ENCODE measurements at places on chromosomes 5 and 9.

GRCh38 chr5:158770506-158770905 is 329.2 kb downstream of the EBF1 start:
- DNase-seq, result no peak

DNA sequence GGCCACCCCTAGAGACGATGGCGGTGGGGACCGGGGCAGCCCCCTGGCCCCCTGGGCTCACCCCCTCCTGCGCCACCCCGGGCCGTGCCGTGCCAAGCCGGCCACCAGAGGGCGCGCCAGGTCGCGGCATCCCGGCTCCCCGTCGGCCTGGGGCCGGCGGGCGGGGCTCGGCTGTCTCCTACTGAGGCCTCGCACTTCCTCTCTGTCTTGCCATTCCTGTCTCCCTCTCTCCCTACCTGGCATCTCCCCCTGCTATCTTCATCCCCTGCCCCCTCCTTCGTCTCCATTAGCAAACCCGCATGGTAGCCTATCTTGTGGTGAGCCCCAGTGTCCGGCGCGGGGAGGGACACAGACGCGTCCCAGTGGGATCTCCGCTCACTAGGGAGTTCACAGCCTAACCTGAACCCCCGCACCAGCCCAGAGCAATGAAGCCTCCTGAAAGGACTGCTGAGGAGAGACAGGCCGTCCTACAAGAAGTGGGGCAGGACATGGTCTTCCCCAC is 29.8 kb upstream of the FABP6 start:
- DNase-seq, result peak; percentile 62

DNA sequence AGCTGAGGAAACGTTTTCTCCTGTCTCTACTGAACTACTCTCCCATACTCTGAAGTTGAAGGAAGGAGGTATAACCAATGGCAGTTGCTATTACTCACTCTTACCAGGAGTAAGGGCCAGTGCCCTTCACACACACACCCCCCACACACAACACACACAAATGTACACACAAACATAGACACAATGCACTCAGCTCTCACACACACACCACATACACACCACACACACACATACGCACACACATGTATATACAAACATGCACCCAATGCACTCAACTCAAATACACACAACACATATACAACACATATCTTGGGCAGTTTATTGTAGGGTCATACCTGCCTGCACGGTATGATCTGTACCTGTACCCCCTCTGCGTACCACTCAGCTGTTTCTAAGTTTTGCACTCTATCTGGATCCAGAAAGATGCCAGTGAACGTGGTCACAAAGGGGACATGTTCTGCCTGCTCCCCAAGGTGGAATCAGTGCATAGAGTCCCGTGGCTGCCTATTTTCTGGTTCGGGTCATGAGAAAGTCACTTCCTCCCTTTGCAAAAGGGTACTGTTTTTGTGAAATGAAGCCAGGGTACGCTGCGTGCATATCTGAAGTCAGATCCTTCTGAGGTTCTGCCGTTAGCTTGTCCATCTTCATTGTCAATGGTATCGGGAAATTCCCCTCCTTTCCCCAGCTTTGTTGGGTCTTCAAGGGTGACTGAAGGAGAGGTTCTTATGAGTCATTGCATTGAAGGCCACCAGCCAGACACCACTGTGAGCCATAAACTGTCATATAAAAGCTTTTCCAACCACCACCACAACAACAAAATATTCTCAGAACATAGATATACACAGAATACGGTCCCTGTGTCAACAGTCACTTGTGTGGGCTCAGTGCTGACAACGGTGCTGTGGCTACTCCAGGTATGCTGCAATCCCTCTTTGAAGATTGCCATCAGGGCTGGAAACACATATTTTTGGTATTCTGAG is 131.9 kb downstream of the UGCG start:
- no peak for DNase-seq

GRCh38 chr5:113047733-113048652 is 71.4 kb downstream of the DCP2 start:
- no peak for DNase-seq

GRCh38 chr5:95241161-95241560 is 43.7 kb downstream of the MCTP1 start:
- no peak for DNase-seq

- no peak for DNase-seq
Measured at GRCh38 chr5:131607903-131608540, 27.0 kb downstream of the RAPGEF6 start.

DNA sequence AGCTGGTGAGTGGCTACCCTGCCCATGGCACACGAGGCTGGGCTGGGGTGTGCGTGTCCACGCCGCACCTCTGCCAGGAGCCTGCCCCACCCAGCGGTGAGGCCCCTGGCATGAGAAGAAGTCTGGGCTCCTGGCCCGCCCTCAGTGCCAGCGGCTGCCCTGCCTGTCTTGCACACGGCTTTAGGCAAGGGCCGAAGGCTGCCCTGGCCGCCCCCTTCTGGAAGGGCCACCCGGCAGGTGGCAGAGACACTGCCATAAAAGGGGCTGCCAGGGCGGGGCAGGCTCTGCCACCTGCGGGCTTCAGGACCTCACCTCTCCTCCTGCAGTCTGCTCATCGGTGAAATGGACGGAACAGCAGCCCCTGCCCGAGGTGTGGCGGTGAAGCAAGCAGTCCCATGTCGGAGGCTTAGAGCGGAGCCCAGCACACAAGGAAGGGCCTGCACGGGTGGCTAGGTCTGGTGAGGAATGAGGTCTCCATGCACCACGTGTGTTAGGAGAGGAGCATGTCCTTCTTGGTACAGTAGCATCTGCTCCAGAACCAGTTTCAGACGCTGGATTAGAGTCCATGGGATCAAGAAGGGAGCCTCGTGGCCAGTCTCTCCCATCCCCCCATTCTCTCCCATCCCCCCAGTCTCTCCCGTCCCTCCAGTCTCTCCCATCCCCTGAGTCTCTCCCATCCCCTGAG is 34.8 kb upstream of the TMEM250 start:
- DNase-seq, result no peak

- no peak for DNase-seq
Measured at GRCh38 chr5:129978270-129978669, 74.0 kb downstream of the CHSY3 start.

DNA sequence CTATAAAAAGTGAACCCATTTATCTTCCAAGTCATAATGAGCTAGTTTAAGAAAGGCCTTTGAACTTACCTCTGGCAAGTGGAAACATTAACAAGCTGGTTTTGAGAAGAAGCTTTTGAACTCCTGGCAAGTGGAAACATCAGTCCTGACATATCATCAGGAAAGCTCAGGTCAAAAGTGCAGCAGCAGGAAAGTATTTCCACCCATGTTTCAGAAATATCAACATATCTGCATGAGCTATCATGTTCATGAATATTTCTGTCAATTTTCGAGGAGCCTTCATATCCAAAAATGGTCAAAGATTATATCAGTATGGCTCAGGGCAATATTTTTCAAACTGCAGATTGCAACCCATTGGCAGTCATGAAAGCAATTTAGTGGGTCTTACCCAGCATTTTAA is 133.9 kb downstream of the PLK2 start:
- DNase-seq, result no peak

GRCh38 chr9:129990269-129991010 is 52.5 kb downstream of the FNBP1 start:
- peak; percentile 61 for DNase-seq

DNA sequence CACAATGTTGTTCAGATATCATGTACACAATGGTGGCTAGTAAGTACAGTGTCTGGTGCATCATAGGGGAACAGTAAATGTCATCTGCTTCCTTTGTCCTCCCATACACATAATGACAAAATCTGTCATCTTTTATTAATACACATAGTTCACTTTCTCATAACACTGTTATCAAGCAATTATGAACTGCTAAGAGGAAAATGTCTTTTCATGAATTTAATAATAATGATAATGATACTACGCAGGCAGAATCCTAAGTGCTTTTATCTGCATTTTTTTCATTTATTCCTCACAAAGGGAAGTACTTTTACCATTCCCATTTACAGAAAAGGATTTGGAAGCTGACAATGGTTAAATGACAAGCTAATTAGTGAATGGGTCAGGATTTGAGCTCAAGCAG is 35.7 kb downstream of the DPYSL3 start:
- DNase-seq, result no peak

DNA sequence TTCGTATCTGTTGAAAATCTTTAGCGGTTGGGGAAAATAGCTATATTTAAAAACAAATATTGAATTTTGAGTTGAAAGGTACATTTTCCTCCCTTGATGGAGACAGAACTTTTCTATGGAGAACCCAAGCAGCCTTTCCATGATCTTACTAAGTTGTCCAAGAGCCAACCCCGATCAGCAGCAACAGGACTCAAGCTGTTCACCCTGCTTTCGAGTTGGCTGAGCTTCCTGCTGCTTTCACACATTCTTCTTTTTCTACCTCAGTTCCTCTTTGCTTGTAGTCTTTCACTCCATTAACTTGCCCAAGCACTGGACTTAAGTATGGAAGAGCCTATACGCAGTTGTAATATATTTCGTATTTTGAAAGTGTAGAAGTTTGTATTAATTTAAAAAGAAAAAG is 59.4 kb downstream of the IL6ST start:
- no peak for DNase-seq

DNA sequence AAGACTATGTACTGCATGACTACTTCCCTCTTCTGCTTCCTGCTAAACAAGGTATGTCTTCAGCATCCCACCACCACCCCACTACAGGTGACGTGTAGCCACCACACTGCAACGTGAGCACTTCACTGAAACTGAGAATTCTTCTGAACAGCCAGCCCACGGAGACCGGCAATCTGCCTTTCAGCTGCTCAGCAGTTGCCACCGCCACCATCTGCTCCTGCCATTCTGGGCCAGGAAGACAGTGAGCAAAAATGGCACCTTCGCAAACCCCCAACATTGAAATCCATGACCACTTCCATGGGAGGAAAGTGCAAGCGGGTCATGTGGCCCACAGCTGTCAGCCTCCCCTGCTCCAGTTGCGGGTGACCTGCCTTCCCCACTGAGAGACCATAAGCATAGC is 443.4 kb upstream of the ST8SIA4 start:
- no peak for DNase-seq

- DNase-seq, result no peak
Measured at GRCh38 chr5:5605170-5605764, 182.8 kb downstream of the ICE1 start.

GRCh38 chr9:97935276-97935675 is 2.7 kb downstream of the HEMGN start:
- DNase-seq, result no peak

DNA sequence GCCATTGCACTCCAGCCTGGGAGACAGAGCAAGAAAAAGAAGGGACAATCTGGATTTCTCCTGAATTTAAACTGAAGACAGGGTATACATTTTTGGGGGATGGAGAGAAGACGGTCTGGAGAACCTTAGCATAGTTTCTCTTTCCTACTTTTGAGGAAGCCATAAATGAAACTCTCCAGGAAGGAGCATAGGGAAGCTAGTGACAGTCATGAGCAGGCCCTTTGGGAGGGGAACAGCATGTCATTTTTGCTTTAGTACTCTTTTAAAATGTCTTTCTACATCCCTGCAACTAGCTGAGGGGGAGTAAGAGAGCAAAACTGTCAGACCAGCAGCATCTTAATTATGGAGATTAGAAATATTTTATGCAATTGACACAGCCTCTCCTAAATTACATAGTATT is 8.2 kb upstream of the SLC44A1 start:
- no peak for DNase-seq

DNA sequence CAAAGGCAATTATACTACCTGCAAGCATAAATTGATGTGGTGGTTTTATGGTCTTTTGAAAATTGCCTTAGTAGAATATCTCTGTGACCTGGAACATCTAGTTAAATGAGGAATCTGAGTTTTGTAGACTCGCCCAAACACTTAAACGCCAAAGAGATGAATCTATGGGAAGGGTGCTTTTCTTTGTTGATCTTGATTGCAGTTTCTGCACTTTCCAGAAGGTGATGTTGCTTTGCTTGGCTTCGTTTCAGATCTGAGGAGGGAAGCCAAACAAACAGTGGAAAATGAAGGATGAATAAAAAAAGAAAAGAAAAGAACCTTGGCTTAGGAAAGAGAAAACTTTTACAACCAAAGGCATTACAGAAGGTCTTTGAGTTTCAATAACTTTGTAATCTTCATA is 1021.2 kb downstream of the NR2F1-AS1 start:
- no peak for DNase-seq

DNA sequence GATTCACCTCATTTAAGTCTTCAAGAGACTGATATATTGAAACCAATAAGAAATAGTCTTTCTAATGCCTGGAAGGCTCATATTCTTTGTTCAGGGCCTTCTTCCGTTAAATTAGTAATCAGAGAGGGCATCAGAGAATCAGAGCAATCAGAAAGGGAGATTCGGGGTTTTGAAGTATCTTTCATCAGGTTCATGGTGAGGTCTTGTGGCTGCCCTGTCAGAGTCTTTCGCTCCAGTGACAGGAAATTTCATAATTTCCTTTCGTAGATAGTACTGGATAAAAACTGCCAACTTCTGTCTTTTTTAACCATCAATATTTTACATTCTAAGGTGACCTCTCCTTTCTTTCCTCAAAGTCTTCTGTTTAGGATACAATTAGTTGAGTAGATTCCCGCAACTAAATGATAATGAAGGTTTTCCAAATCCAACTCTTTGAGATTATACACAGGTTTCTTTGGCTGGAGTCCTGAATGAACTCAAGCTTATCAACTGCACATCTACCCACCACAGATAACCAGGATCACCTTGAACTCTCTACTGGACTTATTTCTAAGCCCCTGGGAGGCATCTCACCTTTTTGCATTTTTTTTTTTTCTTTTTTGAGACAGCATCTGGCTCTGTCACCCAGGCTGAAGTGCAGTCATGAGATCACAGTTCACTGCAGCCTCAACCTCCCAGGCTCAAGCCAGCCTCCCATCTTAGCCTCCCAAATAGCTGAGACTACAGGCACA is 5.5 kb downstream of the IL31RA start:
- DNase-seq, result peak; percentile 40

GRCh38 chr5:32777733-32778132 is 66.6 kb downstream of the NPR3 start:
- DNase-seq, result no peak

DNA sequence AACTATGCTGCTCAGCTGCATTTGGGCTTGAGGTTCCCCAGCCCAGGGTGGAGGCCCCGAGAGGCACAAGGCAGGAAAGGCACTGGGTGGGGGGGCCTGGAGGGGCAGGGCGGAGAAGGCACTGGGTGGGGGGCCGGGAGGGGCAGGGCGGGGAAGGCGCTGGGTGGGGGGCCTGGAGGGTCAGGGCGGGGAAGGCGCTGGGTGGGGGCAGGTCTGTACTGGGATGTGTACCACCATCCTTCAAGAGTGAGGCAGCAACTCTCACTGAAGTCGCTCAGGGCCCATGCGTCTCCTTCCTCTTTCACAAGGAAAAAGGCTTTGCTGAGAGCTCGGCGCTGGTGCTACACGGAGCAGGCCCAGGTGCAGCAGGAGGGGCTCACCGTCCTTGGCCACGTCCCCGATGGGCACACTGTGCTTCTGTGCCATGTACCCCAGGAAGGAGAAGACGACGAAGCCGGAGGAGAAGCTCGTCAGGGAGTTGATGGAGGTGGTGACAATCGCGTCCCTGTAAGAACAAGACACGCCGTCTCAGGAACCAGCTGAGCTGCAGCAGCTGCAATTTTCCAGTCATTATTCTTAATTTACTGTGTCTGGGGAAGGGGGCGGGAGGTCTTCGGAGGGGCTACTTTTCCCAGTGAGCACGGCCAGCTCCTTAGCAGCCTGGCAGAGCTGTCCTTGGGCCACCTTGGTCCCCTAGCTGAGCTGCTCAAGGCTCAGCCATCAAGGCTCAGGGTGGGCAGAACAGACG is 30.8 kb downstream of the SLC6A3 start:
- no peak for DNase-seq

- DNase-seq, result no peak
Measured at GRCh38 chr5:159230657-159231056, 21.3 kb upstream of the RNF145 start.

- no peak for DNase-seq
Measured at GRCh38 chr5:170485616-170485911, 18.3 kb upstream of the KCNIP1 start.

GRCh38 chr9:86491468-86492266 is 137.5 kb upstream of the TUT7 start:
- DNase-seq, result no peak
